ENCODE measurements at places on chromosomes 7 and 10.

DNA sequence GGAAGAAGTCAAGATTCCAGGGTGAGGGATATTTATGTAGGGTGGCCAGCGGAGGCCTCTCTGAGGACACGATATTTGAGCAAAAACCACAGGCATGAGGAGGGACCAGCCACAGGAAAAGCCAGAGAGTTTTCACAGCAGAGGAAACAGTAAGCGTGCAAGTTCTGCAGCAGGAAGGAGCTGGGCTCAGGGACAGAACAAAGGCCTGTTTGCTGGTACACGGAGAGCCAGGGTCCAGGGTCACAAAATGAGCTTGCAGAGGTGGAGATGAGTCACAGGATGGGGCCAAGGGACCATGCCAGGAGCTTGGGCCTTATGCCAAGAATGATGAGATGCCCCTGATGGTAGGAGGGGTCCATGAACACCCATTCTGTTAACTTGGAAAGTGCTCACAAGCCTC lies 283.5 kb downstream of the PLXNA4 start:
- no peak for DNase-seq

DNA sequence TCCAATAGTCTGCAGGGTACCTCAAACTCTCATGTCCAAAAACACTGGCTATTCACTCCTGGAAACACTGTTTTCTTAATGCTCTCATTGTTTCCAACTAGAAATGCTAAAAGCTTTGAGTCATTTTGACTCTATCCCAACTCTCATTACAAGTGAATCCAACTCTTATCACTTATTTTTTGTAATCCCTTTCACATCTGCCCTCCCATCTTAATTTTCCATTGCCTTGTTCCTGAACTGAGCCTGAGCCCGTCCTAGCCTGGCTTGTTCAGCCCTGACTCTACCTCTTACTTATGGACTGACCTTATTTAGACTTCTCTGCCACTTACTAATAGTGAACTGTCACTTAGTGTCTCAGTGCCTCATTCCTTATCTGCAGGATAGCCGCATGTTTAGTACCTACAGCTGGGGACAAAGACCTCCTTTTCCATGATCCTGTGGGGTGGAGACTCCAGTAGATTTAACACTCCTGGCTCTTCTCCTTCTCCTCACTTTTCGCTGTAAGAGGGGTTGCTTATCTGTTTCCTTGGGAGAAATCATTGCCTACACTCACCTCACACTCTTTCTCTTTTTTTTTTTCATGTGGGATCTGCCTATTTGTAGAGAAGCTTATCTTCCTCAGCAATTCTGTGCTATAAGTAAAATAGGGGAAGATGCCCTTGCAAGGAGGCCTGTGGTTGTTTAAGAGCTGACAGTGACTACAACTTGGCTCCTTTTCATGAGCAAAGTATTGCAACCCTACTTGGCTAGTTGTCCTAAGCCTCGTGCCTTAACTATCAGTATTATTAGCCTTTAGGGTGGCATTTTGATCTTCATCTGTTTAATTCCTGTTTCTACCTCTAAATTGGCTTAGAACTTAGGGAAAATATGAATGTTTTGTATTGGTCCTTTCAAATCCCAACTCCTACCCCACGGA lies 56.4 kb downstream of the SLC16A12 start:
- DNase-seq = no peak

DNA sequence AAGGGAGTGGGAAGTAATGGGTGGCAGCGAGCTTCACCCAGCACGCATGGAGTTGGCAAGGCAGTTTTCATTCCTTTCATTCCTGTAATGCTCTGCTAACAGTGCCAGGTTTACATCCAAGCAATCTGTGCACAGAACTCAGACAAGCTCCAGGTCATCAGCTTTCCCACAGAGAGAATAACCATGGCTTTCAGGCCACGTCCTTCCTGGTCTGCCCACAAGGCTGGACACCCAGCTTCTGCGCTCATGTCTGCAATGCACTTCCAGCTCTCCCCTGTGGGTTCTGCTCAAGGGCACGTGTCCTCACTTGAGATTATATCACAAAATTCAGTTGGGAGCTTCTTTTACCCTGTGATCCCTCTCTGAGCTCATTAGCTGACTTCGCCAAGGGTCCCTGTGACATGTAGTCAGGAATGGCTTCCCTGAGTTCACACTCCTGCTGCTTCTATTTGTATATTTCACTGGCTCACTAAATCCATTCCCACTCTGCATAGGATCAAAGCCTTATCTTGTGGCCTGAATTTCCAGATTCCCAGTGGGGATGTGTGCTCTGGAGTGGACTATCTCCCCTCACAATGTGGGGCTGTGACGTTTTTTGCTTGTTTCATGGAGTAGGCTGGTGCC lies 18.6 kb downstream of the AKR1C2 start:
- DNase-seq = no peak

DNA sequence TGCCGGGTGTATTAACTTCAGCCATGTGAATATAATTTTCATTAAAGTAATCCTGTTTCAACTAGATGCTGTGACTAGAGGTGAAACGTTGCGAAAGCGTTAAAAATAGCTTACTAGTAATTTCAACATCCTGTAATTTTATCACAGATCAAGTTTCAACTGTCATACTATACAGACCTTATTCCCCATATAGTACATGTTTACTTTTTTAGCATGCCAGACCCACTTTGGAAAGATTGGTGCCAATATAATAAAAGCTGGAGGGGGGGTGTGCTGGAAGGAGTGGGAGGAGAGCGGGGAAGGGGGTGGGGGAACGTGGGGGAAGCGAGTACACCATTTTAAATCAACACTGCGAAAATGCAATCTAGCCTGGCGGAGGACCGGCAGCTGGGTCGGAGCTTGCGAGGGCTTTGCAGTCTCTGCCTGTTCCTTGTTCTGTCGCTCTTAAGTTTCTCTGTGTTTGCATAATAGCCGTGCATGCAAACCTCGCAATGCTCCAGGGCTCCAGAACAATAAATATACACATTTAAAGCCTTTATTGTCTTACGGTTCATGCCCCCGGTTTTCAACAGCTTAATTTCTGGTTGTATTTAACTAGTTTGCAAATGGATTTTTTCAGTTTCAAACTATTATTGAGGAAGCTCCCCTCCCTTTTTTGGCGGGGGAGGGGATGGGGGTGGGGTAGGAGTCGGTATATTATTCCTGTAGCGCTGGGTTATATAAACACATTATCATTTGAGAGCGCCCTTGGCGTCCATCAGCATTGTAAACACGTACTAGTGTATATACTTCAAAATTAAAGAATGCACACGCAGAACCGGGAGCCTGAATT lies 1.3 kb upstream of the ARID5B start:
- peak; percentile 34 for DNase-seq

GRCh38 chr10:58921421-58921855 lies 255.0 kb upstream of the PHYHIPL start:
- DNase-seq = no peak

DNA sequence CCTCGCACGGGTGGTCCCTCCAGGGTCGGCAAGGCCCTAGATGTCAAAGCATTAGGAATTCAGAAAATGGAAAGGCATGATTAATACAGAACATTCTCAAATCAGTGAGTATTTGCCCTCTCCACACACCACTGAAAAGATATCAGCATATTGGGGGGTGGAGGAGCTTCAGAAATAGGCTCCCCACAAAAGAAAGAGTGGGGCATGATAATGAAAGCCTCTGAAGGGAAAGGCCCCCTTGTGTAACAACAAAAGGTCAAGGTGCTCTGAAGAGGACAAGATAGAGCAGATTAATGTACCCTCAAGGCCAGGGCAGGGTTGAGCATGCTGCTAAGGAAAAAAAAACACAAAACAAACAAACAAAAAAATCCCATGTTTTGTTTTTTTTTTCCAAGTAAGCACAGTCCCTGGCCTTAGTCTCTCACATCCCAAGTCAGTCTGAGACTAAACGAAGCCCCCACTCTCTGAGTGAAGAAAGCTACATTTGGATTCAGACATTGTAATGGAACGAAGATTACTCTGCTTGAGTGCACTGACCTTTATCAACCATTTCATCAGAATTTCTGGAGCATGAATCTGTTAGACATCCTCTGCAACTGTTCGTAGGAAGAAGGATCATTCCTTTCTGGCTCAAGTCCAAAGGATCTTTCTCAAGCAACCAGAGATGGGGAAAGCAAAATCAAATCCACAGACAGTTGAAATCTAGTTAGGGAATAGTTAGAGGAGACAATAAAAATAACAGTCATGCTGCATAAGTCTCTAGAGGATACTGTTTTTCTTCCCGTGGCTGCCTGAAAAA lies 27.4 kb upstream of the DGKI start:
- DNase-seq = no peak

DNA sequence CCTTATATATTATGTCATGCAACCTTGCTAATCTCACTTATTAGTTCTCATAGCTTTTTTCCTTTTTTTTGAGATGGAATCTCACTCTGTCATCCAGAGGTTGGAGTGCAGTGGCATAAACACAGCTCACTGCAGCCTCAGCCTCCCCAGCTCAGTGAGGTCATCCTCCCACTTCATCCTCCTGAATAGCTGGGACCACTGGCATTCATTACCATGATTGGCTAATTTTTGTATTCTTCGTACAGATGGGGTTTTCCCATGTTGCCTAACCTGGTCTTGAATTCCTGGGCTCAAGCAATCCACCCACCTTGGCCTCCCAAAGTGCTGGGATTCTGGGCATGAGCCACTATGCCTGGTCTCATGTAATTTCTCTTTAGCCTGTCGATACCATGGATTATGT lies 89.1 kb upstream of the TRIM24 start:
- DNase-seq = no peak

- DNase-seq = no peak
These were observed 41.2 kb downstream of the PDZD8 start for GRCh38 chr10:117334066-117334465.

DNA sequence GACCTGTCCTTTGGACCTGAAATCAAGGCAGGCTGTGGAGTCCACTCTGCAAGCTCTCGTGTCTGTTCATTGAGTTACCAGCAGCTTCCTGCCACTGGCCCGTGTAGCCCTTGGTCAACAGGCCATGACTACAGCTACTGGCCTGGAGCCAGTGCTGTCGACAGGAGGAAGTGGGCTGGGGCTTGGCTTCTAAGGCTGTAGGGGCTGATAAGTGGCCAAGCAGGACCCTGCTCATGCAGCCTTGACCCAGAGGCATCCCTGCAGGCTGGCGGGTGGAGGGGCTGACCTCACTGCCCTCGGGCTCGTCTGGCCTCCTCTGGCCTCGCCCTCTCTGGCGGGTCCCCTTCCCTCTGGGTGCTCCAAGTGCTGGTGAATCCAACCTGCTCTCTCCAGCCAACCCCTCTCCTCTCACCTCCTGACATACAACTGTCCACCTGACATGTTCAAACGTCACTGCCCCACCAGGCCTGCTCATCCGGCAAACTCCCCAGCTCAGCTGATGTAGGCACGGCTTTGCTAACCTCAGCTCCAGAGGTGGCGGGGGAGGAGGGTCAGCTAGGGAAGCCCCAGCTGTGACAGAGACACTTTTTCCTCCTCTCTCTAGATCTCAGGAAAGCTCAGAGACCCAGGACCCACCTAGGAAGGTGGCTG lies 188.6 kb upstream of the LYZL2 start:
- no peak for DNase-seq

DNA sequence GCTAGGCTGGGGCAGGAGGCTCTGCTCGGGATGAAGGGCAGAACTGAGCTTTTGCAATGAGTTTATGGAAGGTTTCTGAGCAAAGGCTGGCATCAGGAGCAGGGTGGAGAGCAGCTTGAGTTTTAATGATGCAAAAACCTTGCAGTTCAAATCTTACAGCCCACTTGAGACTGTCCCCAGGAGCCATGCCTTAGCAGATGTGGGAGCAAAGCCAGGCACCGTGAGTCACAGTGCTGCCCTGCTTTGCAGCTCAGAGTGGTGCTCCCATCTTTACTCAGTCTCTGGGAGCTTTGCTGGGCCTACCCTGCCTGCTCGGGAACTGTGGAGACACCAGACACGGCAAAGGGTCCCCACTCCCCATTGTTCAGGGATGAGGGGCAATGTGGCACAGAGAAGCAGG lies 122.4 kb upstream of the NPS start:
- no peak for DNase-seq

- DNase-seq = no peak
These were observed 169.4 kb downstream of the FGFR2 start for GRCh38 chr10:121428867-121429266.

DNA sequence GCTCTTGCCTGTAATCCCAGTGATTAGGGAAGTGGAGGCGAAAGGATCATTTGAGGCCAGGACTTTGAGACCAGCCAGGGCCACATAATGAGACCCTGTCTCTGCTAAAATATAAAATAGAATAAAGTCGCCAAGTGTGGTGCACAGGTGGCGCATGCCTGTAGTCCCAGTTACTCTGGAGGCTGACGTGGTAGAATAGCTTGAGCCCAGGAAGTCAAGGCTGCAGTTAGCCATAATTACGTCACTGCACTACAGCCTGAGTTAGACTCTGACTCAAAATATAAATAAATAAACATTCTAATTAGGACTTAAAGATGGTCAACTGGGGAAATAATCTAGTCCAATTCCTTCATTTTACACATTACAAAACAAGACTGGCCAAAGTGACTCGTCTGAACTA lies 768 bp downstream of the CHCHD2 start:
- peak; percentile 41 for DNase-seq

- no peak for DNase-seq
These were observed 14.2 kb downstream of the TFAM start for GRCh38 chr10:58399410-58399809.

- no peak for DNase-seq
These were observed 60.2 kb downstream of the VCL start for GRCh38 chr10:74058071-74058470.

- DNase-seq = peak; percentile 51
These were observed 746 bp downstream of the ARL5B start for GRCh38 chr10:18659819-18660535.

DNA sequence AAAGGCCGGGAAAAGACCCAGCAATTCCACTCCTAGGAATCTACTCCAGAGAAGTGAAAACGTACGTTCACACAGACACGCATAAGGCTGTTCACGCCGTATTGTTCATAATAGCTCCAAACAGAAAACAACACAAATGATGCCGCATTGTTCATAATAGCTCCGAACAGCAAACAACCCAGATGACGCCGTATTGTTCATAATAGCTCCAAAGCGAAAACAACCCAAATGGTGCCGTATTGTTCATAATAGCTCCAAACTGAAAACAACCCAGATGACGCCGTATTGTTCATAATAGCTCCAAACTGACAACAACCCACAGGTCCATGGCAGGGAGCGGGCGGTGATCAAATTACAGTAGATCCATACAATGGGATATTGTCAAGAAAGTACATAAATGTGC lies 85.2 kb upstream of the DNAAF5 start:
- peak; percentile 90 for DNase-seq
